ENCODE measurements at places on chromosomes 7 and 10.

GRCh38 chr7:100159099-100159623 lies 638 bp upstream of the TRAPPC14 start:
- no peak for DNase-seq

GRCh38 chr7:49624611-49625010 lies 148.8 kb upstream of the VWC2 start:
- DNase-seq: no peak

- no peak for DNase-seq
Observed at GRCh38 chr7:150324373-150324961, 1.1 kb upstream of the ACTR3C start.

- no peak for DNase-seq
Observed at GRCh38 chr10:95408983-95409873, 118.4 kb upstream of the PDLIM1 start.

DNA sequence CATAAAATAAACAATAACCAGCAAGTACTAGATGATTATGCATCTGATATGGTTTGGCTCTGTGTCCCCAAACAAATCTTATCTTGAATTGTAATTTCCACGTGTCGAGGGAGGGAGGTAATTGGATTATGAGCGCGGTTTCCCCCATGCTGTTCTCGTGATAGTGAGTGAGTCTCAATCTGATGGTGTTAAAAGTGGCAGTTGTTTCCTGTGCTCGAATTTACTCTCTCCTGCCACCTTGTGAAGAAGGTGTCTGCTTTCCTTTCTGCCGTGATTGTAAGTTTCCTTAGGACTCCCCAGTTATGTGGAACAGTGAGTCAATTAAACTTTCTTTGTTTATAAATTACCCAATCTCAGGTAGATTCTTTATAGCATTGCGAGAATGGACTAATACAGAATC lies 15.1 kb downstream of the CNTNAP2 start:
- DNase-seq: no peak

GRCh38 chr10:97127509-97127908 lies 58.2 kb downstream of the SLIT1 start:
- DNase-seq: no peak

GRCh38 chr7:31948029-31948428 lies 122.2 kb downstream of the PDE1C start:
- no peak for DNase-seq

Measured in upper lobe of left lung (tissue), 6 donors.